Activated CD4-positive, alpha-beta memory T cell treated with anti-CD3 and anti-CD28 coated beads, Interleukin-2, amount 10 ng/mL, durations not matched to agents 7 days and 5 days (primary cell): ENCODE measurements at places on chromosomes 13 and 19. TPM values are rescaled to one million over a fixed set of nuclear protein-coding genes. Genes with fewer than 3 reads are reported as not detected.

BRD4 gene
- total RNA-seq, result 103 TPM

LILRA1 gene
- total RNA-seq, result not detected

ACP7 gene
- total RNA-seq, result not detected

HIPK4 gene
- 0.10 TPM for total RNA-seq

SLITRK5 gene
- under 0.01 TPM for total RNA-seq

B3GNT8 gene
- total RNA-seq, result 5.4 TPM

LRRC63 gene
- 0.83 TPM for total RNA-seq

WDR88 gene
- not detected for total RNA-seq

GSX1 gene
- not detected for total RNA-seq

NKPD1 gene
- 0.10 TPM for total RNA-seq

CFD gene
- total RNA-seq, result 1.6 TPM

AXL gene
- total RNA-seq, result 0.60 TPM

ZNF93 gene
- 11.4 TPM for total RNA-seq

RNF113B gene
- not detected for total RNA-seq

CRX gene
- total RNA-seq, result not detected

CHERP gene
- total RNA-seq, result 50.8 TPM

RPL36 gene
- 1,058 TPM for total RNA-seq

MEIOSIN gene
- total RNA-seq, result not detected

DMKN gene
- total RNA-seq, result not detected

RPS15 gene
- total RNA-seq, result 1,378 TPM

CASP14 gene
- not detected for total RNA-seq

LHB gene
- total RNA-seq, result 0.63 TPM

PRR12 gene
- total RNA-seq, result 33.0 TPM

SRRM5 gene
- total RNA-seq, result 0.28 TPM

RELB gene
- 32.6 TPM for total RNA-seq

RDH8 gene
- total RNA-seq, result not detected

SPRED3 gene
- 3.8 TPM for total RNA-seq

HIF3A gene
- total RNA-seq, result not detected

NLRP4 gene
- total RNA-seq, result not detected

ARRDC5 gene
- total RNA-seq, result 0.85 TPM

SPTBN4 gene
- total RNA-seq, result 1.3 TPM

ZNF99 gene
- total RNA-seq, result not detected

PPP1R37 gene
- 16.4 TPM for total RNA-seq

C1QTNF9 gene
- total RNA-seq, result not detected

PLA2G4C gene
- 11.5 TPM for total RNA-seq

CDKN2D gene
- total RNA-seq, result 85.4 TPM

GARIN5A gene
- not detected for total RNA-seq
